ENCODE measurements at places on chromosomes 4 and X.

DNA sequence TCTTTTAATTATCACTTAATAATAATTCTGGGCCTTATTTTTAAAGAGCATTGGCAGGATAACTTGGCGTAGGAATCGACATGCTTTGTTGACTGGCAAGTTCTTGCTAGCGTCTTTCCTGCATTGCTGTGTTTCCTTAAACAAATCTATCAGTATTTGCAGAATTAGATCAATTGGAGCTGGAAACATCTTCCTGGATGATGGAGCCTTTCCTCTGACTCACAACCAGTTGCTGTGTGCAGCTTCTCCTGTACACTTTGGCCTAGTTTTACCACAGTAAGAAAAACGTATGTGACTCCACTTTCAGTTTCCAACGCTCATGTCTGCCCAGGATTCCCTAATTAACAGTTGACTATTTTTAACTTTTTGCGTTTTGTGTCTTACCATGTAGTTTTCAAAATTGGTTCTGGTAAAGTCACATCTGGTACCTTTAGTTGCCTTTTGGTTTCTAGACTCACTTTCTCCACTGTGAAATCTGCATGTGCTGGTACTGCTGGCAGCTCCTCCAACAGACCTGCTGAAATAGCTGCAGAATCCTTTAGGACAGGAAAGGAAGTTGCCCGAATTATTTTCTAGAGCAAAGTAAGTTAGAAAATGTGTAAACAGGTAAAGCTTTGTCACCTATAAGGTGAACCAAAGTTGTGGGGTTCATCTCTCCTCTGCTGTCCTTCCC, 553.2 kb upstream of the FAT1 start:
- no peak for DNase-seq

DNA sequence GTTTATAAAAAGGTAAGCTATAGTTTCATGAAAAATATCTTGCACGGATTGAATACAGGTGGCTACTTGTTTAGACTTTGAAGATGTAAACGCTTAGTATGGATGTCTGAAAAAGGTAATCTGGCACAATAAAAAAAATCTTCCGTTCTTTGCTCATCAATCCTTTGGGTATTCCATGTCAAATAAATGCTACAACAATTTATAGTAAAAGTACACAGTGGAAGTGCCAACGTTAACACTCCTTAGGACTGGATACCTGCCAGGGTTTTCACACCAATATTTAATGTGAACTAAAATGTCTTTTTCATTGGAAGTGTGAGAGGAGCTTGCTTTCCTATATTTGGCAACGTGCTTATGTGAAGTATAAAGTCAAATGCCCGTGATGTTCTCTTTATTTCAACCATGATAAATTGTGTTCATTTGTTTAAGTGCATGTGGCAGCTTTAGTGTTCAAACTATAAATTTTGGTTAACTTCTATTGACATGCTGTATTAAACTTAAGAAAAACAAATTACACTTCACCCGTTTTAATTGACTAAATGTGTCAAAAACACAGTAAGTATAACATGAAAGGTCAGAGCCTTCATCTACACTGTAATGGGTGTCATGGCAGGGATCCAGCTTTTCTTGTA, 121.7 kb upstream of the HAND2 start:
- no peak for DNase-seq

GRCh38 chr4:80419946-80420345, 84.4 kb downstream of the CFAP299 start:
- no peak for DNase-seq

DNA sequence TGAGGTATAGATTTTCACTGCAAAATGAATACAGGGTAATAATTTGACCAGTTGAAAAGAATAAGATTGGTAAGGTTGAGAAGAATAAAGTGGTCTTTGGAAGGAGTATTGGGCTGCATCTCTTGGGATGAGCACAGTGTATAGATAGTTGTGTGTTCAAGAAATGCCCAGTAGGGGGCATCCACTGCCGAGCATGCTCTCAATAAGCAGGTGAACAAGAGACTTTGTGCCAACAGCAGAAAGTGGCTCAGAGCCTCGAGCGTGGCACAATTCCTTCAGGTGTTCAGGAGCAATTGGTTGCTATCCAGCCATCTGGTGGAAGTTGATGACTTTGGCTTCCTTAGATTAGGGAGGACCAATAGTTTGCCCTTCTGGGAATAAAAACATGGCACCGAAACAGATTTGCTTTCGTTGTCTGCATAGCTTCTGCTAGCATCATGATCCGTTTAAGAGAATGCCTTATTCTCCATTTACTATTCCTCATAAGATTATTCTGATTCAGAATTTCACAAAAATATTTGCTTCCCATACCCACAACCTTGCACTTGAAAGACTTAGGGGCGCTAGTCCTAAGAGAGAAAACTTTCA, 258.1 kb upstream of the NEIL3 start:
- DNase-seq: no peak

- no peak for DNase-seq
Measured at GRCh38 chr4:135281230-135281629, 1079.6 kb upstream of the PABPC4L start.

DNA sequence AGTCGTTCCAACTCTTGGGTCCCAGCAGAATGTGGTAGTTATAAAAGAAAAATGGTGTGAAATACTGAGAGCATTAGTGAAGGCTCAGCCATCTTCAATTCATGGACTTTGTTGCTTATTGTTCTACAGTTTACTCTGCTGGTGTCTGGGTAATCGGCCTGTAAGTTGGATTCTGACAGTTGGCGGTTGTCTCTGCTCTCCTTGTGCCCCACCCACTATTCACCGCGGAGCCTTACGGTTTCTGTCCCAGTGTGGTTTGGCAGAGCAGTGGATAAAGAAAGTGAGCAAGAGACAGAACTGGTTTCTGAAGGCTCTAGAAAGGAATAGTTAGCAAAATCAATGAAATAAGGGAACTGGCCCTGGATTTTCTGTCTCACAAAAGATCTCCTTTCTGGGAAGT, 9.1 kb downstream of the LONRF3 start:
- DNase-seq: no peak

- no peak for DNase-seq
Measured at GRCh38 chr4:113433536-113434246, 327.8 kb downstream of the CAMK2D start.

DNA sequence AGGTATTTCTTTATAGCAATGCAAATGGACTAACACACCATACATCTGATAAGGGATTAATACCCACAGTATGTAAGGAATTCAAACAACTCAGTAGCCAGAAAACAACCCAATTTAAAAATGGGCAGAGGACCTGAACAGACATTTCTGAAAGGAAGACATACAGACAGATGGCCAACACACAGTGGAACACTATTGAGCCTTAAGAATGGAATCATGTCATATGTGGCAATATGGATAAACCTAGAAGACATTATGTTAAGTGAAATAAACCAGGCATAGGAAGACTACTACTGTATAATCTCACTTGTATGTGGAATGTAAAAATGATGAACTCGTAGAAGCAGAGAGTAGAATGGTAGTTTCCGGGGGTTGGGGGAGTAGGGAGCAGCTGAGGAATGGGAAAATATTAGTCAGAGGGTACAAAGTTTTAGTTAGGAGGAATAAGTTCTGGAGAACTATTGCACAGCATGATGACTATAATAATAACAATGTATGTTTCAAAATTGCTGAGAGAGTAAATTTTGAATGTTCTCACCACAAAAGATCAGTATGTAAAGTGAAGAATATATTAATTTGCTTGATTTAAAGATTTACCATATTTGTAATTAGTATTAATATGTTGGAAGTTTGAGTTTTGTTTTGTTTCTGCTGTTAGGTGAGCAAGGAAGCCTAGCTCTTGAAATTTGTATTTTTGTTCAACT, 25.2 kb downstream of the WDR44 start:
- DNase-seq: no peak

GRCh38 chr4:176302283-176303275, 17.2 kb upstream of the SPCS3 start:
- DNase-seq: no peak

GRCh38 chr4:88865046-88865445, 167.4 kb upstream of the NAP1L5 start:
- DNase-seq: no peak

DNA sequence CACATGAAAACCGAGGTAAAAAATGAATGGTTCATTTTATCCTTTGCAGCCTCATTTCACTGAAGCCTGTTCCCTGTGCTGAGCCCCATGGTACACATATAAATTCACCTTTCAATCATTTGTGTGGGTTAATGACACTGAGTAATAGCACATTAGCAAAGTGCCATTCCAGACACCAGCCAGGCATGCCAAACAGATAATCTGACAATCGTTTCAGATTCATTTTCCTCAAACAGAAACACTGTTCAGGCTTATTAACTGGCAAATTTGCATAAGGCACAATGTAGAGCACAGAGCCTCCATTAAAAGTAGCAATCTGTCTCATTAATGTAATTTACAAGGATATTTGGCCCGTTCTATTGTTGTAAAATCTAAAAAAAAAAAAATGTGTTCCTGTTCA, 76.2 kb downstream of the UNC5C start:
- no peak for DNase-seq

DNA sequence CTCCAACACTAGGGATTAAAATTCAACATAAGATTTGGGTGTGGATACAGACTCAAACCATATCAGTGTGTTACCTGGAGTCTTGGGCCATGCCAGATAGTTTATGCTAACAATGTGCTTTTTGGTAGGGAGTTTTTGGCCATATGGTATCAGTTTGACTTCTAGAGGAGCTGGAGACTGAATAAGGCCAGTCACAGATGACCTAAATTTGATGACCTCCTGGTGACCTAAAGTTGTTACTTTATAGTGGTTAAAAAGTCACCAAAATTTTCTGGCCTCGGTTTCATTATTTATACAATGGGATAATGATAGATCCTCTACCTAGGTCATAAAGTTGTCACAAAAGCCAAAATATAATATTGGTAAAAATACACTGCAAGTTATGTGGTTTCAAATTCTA, 877.1 kb downstream of the RAPGEF2 start:
- DNase-seq: no peak

GRCh38 chrX:100615005-100615404, 21.6 kb downstream of the TSPAN6 start:
- no peak for DNase-seq

- DNase-seq: no peak
Measured at GRCh38 chr4:118224243-118224829, 128.5 kb downstream of the PRSS12 start.

- DNase-seq: no peak
Measured at GRCh38 chrX:119055687-119056086, 17.1 kb upstream of the CT47C1 start.

GRCh38 chr4:30763321-30763727, 43.2 kb downstream of the PCDH7 start:
- DNase-seq: no peak

DNA sequence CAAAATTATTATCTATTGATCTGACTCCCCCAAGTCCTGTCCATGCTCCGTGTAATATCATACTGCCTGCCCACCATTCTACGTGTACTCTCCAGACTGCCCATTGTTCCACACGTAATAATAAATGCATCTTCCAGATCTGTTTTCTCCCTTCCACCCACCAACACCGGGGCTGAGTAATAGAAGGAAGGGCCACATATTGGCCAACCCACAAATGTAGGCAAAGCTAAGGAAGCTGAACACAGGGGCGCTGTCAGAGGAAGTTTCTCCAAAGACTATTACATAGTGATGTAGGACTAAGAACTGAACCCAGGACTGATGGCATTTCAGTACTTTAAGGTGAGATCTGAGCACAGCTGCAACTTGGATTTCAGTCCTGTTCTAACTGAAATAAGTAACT, 135.8 kb upstream of the GUCY1A1 start:
- DNase-seq: no peak

GRCh38 chr4:176186067-176186466, 9.3 kb downstream of the SPATA4 start:
- DNase-seq: no peak

GRCh38 chrX:17608888-17609287, 128.4 kb upstream of the SCML1 start:
- DNase-seq: no peak

- no peak for DNase-seq
Measured at GRCh38 chr4:182749667-182750167, 167.5 kb downstream of the DCTD start.

DNA sequence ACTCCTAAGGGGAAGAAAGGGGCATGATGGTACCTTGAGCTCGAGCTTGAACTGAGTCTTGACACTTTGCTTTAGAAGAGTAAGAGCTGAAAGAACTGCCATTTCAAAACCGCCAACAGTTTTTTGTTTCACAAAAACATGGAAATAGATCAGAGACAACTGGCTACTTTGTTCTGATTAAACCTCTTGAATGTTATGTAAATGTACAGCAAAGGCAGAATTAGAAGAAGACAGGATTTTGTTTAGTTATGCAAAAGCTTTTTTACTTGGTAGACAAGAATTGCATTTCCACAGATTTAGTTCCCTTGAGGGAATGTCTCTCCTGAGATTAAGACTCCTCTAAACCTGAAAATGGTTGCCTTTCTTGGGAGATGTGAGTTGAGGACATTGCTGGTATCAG, 33.3 kb upstream of the STPG2 start:
- no peak for DNase-seq

- DNase-seq: no peak
Measured at GRCh38 chrX:26845056-26845455, 618.1 kb downstream of the PPP4R3C start.

DNA sequence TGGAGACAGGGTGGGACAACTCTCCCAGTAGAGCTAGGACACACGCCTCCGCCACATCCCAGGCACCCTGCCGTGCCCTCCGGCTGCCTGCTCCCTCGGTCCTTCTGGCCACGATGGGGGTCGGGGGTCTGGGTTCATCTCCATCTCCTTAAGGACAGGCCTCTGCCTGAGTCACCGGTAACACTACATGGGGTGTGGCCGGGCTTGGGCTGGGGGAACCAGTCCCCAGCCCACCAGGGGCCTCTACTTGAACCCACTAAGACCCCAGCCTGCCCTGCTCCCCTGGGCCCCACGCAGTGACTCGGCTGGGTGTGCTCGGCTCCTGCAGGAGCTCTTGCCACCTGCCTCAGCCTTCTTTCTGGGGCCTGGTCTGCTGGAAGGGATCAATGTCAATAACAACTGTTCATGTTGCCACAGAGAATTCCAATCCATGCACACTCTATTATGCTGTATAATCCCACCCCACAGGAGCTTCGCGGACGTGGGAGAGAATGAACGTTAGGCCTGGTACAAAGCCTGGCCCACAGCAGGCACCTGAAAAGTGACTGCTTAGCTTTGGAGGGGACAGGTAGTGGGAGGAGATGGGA, 177.7 kb upstream of the PSAPL1 start:
- no peak for DNase-seq
